ENCODE measurements at places on chromosomes 2 and 18.

DNA sequence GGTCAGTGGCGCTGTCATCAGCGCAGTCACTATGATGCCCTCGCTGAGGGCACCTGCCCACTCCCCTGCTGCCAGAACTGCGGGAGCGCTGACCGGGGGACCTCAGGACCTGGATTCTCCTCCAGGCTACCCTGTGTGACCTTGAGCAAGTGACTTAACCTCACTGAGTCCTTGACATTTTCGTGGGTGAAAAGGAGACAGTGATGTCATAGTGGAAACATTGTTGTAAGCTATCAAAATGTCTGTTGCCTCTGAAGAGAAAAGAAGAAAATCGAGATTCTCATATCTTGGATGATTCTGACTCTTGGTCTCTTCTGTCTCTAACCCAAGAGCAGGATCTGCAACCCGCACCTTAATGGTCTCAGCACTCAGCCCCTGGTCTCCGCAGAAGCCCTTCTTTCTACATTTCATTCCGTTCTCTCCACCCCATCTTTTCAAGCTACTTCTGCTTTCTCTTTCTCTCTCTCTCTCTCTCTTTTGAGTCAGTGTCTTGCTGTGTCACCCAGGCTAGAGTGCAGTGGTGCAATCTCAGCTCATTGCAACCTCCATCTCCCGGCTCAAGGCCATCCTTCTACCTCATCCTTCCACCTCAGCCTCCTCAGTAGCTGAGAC lies 978 bp upstream of the TUBA4A start:
- DNase-seq, result no peak

GRCh38 chr2:218997731-218998130 lies 4.5 kb upstream of the CRYBA2 start:
- DNase-seq, result no peak

GRCh38 chr18:6659963-6660725 lies 69.4 kb upstream of the ARHGAP28 start:
- DNase-seq, result no peak

DNA sequence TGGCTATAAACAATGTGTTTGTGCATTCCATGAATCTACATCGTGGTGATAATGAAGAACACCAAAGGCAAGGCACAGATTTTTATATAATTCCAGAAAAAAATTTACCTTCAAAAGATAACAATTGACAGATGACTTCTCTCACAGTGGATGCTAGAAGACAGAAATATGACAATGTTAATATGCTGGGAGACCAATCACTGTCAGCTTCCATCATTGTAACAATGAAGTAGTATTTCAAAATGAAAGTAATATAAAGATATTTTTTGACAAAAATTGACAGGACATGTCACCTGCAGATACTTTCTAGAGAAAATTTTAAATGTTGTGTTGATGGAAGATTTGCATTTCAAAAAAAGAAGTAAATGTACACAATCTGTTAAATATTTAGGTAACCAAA lies 1925.9 kb upstream of the LRRTM1 start:
- DNase-seq, result no peak

DNA sequence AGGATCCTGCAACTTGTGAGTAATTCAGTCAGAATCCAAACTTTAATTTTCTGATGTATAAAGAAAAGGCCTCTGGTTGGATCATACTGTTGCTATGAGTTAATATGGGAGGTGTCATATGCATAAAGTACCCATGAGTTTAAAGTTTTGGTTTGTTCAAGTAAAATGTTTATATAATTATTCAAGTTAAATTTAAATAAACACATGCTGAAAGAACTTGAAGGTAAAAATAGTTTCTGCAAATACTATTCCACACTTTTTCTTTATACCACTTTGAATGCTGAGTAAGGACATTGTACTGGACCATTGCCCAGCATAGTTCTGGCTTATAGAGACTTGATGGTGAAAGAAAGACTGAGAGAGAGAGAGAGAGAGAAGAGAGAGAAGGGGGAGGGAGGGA lies 30.7 kb downstream of the PKP4 start:
- DNase-seq, result no peak

GRCh38 chr2:16614314-16614860 lies 51.2 kb downstream of the CYRIA start:
- DNase-seq, result no peak

DNA sequence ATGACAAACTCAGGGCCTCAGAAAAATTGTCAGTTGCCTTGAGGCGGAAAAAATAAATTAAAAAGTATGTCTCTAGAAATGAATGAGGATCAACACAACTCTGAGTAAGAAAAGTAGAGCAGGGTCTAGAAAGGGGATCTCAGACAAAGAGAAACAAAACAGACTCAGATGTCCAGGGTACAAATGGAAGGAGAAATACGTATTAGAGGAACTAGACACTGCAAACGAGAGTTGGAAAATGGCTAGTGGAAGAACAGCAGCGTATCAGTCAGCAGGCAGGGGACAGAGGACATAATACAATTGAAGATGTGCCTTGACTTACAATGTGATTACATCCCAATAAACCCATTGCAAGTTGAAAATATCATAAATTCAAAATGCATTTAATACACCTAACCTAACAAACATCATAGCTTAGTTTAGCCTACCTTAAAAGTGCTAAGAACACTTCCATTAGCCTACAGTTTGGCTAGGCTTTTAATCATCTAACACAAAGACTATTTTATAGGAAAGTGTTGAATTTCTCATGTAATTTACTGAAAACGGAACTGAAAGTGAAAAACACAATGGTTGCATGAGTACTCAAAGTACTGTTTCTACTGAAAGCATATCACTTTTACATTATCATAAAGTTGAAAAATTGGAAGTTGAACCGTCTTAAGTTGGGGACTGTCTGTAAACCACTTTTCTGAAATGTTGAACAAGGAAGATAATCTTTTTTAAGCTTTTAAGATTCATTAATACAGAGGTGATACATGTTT lies 182.8 kb downstream of the NBAS start:
- DNase-seq, result no peak

GRCh38 chr2:222736301-222736700 lies 64.8 kb downstream of the MOGAT1 start:
- DNase-seq, result no peak

DNA sequence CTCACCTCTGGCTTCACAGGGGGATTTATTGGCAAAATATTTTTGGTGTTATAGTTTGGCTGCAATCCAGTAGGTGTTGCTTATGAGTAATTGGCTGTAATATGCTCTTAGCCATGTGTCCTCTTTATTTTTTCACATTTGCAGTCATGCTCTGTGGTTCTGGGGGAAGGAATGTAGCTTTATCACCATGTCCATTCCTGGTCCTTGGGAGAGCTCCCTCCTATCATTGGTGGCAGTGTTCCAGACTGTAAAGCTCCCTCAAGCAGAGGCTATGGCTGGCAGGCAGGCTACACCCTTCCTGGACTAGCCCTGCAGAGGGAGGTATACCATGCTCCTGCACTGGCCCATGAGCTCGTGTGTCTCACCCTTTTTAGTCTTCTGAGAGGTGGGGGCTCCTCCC lies 120.0 kb upstream of the FSIP2 start:
- DNase-seq, result no peak

GRCh38 chr2:44983836-44984604 lies 25.2 kb downstream of the SIX2 start:
- no peak for DNase-seq

Measured in C1 segment of cervical spinal cord (tissue), 14 donors.